ENCODE measurements at places on chromosomes 1 and 21.

GRCh38 chr1:232172563-232172962, 457.4 kb downstream of the SIPA1L2 start:
- DNase-seq: no peak

DNA sequence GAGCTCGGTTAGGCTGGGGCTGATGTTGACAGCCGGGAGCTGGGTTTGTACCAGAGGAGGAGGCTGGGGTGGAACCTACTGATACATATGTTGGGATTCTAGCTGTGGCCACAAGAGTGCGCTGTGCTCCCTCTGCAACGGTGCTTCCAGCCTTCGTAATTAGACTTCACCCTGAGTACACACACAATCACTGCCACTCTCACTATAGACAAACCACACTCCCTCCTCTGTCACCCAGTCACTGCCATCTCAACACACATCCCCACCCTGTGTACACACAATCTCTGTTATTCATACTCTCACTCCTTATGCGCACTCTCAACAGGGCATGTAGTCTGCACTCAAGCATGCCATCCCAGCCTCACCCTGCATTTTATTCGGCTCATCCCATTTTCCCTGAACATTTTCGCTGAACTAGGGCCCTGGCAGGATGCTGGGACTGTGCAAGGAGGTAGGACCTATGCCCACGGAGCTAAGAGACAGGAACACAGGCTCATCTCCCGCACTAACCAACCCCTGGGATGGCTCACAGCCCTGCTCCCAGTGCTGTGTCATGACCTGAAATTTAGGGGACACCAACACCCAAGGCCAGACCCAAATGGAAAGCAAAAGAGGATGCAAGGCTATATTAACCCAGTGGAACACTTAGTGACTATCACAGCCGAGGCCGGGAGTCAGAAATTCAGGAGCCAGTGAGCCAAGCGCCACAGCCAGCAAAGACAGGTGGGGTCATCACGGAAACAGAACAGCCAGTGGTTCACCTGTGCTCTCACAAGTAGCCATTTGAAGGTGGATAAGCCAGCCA, 5.7 kb downstream of the GJB3 start:
- DNase-seq: peak; percentile 53

DNA sequence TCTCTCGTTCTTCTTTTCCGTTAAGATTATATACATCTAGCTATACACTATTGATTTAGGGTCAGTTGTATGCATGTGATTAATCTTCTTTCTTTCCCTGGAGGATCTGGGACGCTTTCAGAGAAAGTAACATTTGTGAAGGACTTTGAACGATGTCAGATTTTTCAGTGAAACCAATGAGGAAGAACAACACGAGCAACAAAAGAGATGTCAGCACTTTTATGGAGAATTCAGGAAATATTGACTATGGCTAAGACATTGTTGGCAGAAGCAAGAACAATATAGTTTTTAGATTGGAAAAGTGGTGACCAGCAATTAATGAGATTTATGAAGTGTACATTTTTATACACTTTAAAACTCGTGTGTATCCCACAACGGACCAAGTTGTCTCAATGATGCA, 355.5 kb downstream of the TGFB2 start:
- no peak for DNase-seq

DNA sequence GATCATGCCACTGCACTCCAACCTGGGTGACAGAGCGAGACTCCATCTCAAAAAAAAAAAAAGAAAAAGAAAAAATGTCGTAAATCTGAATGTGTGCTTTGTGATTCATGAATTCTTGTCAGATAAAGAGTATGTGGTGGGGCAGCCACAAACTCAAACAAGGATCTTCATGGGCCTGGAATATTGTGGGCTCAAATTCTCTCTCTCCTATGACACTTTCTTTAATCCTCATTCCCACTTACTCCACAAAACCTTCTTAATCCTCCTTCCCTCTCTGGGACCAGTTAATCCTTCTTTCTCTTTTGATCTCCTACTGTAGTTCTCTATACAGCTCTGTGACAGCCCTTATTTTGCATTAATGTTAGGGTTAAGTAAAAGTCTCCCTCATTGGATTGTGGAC, 112.3 kb downstream of the AK5 start:
- no peak for DNase-seq

- DNase-seq: no peak
Observed at GRCh38 chr21:36202726-36203602, 46.3 kb downstream of the DOP1B start.

- no peak for DNase-seq
Observed at GRCh38 chr1:92884195-92884594, 52.4 kb downstream of the RPL5 start.

- DNase-seq: no peak
Observed at GRCh38 chr1:30889511-30889910, 19.0 kb downstream of the SDC3 start.

GRCh38 chr1:230080822-230081221, 13.8 kb downstream of the GALNT2 start:
- DNase-seq: no peak

DNA sequence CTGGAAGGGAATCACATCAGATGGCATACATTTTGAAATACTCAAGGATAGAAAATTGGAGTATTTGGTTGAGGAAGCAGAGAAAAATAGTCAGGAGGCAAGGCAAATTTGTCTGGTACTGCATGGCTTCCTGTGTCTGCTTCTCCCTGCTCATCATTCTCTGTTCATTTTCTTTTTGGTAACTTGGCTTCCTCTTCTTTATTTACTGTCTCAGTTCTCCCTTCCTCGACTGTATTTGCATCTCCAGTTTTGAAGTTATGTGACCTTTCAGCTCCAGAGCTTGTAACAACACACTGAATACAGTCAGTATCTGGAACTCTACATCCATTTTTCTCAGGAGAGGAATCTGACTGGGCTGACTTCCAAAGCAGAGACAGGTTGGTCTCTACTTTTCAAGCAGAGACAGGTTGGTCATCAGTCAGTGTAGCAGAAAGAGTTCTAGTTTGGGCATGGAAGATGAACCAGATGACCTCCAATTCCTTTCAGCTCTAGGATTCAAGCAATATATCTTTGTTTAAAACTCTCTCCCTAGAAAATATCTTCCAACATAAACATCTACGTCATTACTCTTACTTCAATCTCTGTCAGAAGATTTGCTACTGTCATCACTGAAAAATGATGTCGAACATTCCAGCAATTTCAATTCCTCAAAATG, 571.2 kb downstream of the ADGRL2 start:
- no peak for DNase-seq

- DNase-seq: no peak
Observed at GRCh38 chr1:25666460-25666859, 49.9 kb downstream of the MAN1C1 start.

DNA sequence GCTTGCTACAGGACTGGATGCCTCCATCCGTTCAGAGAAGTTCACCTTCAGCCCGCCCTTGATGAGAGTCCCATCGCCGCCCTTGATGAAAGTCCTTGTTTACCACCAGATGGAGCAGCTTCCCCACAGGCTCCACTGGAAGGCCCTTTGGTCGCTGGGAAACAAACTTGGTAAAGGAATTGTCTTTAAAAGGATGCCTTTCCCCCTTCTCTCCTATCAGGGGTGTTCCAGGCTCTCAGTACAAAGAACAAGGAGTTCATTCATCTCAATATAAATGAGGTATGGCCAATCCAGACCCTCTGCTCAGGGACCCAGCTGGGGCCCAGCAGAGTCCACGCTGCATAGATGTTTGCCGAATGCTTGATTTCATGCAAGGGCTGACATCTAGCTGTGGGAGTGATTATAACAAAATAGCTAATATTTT, 50.8 kb downstream of the CAPN9 start:
- no peak for DNase-seq

DNA sequence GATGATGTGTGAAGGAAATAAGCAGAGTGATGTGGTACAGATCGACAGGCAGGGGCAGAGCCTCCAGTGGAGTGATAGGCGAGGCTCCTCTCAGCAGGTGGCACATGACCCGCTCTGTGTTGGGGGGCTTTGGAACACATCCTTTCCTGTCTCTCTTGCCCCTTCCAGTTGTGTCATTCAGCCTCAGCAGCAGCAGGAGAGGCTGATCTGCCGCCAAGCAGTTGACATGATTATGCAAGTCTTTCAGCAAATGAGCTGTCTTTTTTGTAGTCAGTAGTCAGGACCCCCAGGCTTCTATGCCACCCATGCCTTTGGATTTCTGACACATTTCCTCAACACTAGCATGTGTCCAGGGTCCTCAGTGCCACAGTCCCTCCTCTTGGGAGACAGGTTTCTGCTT, 307.1 kb upstream of the C1orf174 start:
- DNase-seq: no peak

GRCh38 chr1:119626841-119627240, 21.2 kb downstream of the ZNF697 start:
- DNase-seq: no peak

DNA sequence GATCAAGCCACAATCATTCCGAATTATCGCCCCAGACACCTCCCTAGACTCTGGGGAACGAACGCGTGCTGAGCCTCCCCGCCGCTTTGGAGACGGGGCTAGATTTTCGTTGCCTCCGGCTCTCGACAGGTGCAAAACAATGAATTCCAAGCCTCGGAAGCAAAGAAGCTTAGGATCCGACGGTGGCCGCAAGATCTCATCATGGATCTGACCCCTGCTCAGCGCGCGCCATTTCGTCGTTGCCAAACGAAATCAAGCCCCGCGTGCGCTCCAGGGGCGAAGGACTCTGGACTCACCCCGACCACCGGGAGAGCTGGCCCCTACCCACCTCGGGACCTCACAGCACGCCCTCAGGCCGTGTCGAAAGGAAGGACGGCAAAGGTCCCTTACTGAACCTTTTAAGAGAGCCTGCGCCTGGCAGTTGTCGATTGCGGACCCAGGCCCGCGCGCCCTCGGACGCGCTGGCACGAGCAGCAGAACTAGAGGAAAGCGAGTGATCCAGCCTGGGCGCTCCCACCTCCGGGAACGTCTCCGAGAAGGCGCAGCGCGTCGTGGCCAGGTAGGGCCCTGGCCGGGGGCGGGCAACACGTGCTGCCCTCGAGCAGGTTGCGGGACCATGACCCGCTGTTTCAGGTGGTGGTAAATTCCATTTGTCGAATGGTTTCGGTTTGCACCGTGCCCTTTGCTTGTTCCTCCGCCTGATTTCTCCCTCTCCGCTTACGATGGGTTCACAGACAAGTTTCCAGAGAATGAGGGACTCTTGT, 1.6 kb upstream of the RUNX3 start:
- no peak for DNase-seq

DNA sequence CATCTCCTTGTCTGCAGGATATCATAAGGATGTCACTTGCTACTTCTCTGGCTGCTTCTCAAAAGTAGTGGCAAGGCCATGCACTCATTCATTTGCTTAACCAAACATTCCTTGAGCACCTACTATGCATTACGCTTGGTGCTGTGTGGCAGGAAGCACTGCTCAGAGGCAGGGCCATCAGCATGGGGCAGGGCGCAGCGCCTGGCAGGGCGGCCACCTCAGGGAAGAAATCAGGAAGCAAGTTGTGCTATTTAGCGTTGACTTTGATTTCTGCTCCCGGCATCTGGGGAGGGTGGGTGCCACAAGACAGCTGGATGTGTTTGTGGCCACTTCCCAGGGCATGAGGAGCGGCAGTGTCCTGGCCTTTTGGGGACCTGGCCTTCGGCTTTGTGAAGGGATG, 27.9 kb downstream of the PROK1 start:
- no peak for DNase-seq

- no peak for DNase-seq
Observed at GRCh38 chr1:28247612-28248272, 11.6 kb upstream of the SESN2 start.

DNA sequence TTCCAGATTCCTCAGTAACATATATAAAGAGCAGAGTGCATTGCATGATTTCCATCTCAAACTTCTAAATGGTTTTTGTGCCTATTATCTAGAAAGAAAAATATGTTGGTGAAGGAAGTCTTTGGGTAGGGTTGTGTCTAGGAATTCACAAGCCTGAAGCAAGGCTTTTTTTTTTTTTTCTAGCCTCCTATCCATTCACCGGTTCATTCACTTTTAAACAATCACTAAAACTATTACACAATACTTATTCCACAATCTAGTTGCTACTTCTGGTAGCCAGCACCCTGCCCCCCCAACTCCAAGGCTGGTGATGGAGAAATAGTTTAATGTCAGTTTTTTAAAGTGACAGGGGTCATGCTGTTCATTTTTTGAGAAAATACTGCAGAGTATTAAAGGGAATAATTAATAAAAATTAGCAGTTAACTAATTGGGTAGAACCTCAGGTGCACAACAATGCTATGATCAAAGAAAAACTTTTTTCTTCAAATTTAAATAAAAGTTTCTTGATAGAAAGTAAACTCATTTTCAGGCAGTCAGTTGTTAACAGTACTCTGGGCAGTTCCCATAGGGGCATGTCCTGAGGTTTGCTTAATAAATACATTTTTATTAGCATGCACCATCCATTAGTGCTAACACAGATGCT, 10.9 kb downstream of the IRF2BP2 start:
- no peak for DNase-seq

- DNase-seq: no peak
Observed at GRCh38 chr21:31340514-31340913, 3.5 kb downstream of the TIAM1 start.

DNA sequence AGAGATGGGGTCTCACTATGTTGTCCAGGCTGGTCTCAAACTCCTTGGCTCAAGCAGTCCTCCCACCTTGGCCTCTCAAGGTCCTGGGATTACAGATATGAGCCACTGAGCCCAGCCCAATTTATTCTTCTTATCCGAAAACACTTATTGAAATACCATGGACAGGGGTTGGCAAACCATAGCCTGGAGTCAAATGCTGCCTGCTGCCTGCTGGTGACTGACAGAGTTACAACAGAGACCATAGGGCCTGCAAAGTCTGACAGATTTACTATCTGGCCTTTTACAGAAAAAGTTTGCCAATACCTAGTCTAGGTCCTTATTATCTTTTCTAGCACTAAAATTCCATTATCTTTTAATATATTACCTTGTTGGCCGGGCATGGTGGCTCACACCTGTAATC, 87.1 kb upstream of the ZNF281 start:
- no peak for DNase-seq

DNA sequence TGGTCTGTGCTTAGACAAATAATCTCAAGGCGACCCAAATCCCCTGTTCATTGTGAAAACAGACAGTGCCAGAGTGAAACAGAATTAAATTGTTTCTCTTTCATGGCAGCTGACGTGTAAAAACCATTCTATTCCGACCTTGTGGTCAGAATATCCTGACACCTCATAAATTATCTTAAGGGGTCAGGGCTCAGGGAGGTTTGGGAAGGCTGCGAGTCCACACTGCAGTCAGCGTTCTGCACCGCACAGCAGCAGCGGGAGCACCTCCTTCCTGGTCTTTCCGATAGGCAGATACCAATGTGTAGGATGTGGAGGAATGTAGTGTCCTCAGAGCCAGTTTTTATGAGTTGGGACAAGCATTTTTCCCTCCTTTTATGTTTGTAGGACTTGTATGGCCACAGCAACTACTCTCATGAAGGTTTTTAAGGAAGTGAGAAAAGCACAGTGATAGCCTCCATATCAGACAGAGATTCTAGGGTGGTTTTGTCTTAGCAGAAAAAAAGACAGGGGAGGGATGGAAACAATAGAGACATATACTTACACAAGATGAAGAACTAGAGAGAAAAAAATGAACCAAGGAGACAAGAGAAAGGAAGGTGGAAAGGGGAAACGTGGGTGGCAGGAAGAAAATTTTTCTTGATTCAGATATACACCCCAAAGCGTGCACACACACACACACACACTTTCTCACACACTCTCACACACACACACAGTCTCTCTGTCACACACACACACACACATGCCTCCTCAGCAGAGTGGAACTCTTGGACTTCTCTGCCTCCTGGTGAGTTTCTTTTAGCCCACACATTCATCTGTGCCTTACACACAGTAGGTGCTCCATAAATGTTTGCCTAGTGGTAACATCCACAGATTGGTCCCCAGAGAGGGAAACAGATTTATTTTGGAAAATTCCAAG, 68.6 kb downstream of the NTMT2 start:
- no peak for DNase-seq

All from T1000 (cell line).